ENCODE measurements at places on chromosomes 2 and 18.

GRCh38 chr2:48723129-48723528, 32.4 kb downstream of the LHCGR start:
- DNase-seq: no peak

GRCh38 chr2:179239838-179240237, 24.8 kb downstream of the SESTD1 start:
- no peak for DNase-seq

DNA sequence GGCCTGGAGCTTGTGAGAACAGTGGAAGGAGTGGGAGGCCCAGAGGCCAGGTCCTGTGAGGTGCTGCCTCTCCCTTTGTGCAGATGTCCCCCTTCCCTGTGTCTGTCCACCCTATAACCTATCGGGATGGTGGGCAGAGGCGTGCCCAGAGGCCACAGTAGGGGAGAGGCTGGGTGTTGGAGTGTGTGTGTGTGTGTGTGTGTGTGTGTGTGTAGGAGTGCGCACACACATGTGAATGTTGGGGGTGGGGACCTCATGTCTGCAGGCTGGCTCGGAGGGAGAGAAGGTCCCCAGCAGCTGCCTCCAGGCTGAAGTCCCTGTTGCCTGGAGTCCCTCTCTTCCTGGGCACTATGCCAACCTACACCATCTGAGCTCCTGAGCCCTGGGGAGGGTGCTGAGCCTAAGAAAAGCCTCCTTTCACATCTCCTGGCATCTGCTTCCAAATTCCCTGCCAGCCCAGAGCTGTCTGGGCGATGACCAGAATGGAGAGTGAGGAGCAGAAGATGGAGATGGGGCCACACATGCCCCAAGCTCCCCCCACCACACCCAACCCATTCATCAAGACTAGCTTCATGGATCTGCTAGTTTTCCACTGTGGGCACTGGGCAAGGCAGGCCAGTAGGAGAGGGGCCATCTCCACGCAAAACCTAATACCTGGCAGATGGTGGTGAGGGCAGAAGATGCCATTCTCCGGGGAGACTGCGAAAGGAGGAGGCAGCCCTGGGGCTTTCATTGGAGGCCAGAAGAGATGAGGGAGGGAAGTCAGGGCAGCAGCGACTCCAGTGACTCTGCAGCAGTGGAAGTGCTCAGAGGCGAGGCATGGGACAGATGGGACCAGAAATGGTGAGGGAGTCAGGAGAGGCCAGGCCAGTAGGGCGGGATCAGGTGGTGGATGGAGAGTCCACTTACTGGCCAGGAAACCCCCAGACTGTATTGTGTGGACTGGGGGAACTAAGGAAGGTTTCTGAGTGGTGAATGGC, 20.3 kb downstream of the KCNK3 start:
- DNase-seq: no peak

- no peak for DNase-seq
These were observed 61.9 kb upstream of the YPEL5 start for GRCh38 chr2:30084915-30085314.

DNA sequence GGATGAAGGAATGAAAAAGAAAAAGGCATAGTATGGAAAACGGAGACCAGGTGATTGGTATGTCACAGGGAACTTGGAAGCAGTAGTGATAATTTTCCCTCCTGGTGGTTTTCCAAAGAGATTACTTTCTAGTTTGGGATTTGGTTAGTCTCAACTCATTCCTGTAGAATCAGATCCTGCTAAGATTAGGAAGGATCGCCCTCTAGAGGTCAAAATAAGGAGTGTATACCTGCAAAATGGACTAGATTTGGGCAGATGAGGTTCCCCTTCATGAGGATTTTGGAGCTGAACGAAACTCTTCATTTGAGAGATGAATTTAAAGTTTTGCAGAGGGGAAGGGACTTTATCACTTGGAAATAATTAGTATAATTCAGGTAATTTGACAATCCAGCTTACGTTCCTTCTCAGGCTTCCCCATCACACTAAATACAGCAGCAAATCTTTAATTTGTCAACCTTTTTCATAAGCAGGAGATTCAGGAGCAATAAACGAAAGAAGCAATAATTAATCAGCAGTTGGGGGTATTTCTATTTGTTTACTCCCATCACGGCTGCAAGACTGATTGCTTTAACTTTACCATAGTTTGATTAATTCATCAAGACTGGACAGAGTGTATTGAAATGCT, 65.2 kb downstream of the CCDC195 start:
- no peak for DNase-seq

- no peak for DNase-seq
These were observed 74.7 kb downstream of the HNRNPLL start for GRCh38 chr2:38528008-38528442.

DNA sequence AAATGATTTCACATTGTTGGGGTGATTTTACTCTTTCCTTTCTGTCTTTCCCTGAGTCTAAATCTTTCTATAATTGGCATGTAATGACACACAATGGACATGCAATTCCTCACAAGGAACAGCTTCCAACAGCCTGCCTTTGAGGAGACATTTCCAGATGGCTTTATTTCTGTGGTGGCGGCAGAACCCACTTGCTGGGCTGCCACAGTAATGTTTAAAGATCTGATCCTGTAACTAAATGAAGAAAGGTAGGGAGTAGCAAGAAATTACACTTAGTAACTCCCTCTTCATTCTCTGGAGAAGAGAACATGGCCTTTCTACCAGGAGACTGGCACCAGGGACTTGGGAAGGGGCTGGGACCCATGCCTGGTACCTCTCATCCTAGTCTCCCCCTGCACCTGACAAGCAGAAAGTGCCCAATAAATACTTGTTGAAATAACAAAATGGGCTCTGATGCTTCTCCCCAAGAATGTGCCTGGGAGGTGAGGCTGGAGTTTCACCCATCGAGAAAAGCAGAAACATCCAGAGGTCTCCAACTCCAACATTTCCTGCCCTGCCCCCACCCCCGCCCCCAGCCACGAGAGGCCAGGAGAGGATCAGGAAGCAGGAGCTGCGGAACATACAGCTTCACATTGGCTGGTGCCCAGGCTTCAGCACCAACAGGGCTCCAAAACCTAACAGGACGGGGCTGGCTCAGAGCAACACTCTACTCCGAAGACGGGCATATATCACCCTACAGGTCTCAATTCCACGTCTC, 92.1 kb downstream of the PXDN start:
- peak; percentile 63 for DNase-seq

GRCh38 chr2:160493227-160494028, at the start of gene RBMS1:
Gene RBMS1, minus strand, starts transcription at chr2:160493807. Its CDS starts 444 bp downstream, at chr2:160493363.
- peak; percentile 84 for DNase-seq

DNA sequence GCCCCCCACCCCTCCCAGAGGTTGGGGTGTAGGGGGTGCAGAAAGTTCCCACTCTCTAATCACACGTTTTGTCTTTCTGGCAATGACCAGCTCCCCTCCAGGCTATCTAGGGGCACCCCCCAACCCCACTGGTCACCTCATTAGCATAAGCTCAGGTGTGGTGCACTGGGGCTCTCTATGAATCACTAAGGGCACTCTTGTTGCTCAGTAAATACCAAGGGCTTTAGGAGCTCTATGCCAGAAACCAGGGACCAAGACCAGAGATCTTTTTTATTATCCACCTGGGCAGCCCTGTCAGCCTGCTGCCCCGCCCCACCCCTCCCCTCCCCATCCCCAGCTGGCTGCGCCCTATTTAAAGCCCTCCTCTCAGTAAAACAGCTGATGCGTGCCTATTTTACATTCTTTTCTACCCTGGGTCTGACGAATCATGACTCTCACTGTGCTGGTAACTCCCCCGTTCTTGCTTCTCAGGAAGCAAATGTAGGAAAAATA, 24.3 kb downstream of the NCK2 start:
- no peak for DNase-seq

- DNase-seq: no peak
These were observed 830.2 kb upstream of the SOX11 start for GRCh38 chr2:4862031-4862430.

DNA sequence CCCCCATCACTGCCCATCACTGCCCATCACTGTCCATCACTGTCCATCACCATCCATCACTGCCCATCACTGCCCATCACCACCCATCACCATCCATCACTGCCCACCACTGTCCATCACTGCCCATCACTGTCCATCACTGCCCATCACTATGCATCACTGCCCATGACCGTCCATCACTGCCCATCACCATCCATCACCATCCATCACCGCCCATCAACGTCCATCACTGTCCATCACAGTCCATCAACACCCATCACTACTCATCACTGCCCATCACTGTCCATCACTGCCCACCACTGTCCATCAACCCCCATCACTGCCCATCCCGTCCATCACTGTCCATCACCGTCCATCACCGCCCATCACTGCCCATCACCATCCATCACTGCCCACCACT, 57.8 kb upstream of the OTOS start:
- DNase-seq: peak; percentile 15

GRCh38 chr2:136844546-136844945, 79.2 kb downstream of the THSD7B start:
- DNase-seq: no peak

- no peak for DNase-seq
These were observed 246.1 kb downstream of the TWIST2 start for GRCh38 chr2:239093952-239094351.

DNA sequence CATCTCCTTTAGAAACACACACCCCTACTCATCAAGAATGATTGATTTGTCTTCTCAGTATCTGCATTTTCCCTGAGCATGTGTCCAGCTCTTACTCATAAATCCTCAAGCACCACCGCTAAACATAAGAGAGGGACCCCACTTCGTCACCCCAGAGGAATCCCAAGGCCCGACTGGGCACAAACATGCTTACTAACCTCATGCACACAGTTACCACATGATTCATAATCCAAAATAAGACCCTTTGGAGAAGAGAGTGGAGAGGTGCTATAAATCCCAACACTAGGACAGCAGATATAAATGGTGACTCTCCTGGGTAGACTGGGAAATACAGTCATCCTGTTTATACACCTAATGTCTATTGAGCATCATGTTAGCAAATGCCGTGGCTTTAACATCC, 843.2 kb upstream of the ID2 start:
- DNase-seq: no peak

- DNase-seq: no peak
These were observed 183.3 kb upstream of the TRIB2 start for GRCh38 chr2:12533337-12534005.

- no peak for DNase-seq
These were observed 626.2 kb upstream of the SETBP1 start for GRCh38 chr18:44054514-44054913.

DNA sequence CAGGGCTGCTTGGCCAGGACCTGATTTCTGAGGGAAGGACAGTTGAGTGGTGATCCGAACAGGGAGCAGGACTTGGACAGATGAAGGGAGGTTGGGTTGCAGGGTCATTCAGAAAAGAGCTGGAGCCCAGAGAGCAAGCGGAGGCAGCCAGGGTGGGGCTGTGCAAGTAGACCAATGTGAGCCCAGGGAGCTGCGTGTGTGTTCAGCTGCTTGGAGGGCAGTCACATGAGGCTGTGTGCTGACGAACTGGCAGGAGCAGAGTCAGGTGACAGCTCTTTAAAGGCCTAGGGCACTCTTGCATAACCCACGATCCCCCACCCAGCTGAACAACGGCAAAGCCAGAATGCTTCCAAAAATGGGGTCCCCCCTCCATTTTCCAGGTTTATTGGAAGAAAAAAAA, 4.6 kb upstream of the MLPH start:
- no peak for DNase-seq

DNA sequence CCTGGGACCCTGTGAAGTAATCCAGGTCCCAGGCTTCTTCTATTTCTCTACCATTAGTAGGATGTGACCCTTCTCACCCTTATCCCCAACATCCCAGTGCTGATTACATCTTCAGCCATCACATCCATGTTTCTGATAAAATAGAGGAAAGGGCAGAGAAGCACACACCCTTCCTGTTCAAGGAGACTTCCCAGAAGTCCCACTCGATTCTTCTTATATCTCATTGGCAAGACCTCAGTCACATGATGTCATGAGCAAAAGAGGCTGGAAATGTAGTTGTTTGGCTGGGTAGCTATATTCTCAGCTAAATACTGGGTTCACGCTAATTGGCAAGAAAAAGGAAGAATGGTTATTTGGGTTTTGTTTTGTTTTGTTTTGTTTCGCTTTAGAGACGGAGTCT, 8.0 kb upstream of the XRCC5 start:
- no peak for DNase-seq

DNA sequence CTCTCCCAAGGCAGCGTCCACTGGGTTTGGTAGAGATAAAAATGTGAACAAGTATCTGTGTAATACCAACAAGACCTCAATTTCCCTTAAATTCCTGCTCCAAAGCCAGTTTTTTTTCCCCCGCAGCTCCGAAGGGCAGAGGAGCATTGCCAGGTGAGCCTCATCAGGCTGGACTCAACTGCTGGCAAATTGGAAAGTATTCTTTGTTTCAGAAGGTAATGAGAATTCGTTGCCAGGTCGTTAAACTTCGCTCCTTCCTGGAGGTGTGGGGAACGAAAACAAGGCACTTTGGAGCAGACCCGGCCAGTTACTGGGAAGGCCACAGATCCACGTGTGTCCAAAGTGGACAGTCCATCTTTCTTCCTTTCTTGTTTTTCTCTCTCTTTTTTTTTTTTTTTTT, 30.4 kb upstream of the ASB18 start:
- DNase-seq: no peak

DNA sequence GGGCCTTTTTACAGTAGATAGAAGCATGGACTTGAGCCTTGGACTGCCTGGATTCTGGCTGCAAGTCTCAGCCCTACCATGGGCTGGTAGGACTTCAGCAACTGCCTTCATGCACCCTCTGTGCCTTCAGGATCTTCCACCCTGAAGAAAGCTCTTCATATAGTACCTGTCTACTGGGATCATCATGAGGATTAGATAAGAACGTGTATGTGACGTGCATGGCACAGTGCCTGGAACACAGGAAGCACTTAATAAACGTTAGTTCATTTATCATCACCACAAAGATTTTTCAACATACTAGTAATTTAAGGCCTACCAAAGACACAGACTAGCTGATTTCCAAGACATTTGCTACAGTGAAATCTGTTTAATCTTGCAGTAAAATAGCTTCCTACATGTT, 53.2 kb upstream of the ITM2C start:
- DNase-seq: no peak

DNA sequence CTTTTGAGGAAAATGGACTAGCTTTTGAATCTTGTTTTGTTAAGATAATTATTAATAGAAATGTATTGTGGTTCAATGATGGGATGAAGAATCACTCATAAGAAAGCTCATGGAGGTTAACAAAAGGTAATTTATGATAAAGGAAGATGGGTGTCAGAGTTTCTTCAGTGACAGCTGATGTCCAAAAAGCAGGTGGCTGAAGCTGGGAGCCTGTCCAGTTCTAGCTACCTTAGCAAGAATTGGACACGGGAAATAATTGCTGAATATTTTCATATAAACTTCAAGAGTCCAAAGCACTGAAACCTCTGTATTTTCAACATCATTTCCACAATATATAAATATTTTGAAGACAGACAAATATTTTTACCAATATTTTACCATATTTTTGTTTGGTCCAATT, 1505.8 kb upstream of the SLC39A10 start:
- DNase-seq: no peak

DNA sequence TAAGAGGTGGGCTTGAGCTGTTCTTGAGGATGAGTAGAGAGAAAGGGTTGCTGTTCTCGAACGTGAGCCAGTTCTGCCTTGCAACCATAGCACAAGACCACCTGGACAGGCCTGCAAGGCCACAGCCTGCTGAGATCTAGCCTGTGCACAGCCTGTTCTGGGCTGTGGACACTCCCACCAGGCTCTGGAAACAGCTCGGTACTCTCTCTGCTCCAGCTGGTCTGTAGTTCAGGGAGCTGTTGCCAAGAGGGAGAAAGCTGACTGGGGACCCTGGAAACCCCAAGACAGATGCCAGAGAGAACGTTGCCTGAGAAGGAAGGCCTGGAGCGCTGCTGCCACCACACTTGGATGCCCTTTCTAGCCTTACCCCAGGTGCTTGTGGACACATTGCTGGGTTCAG, 69.8 kb downstream of the CTIF start:
- no peak for DNase-seq

- peak; percentile 76 for DNase-seq
These were observed 697 bp upstream of the SPATS2L start for GRCh38 chr2:200305797-200306195.

All from left forelimb (tissue), 1 donor.